ENCODE measurements at places on chromosomes 1 and 21.

- no peak for DNase-seq
Measured at GRCh38 chr1:33358114-33358794, 37.4 kb upstream of the A3GALT2 start.

DNA sequence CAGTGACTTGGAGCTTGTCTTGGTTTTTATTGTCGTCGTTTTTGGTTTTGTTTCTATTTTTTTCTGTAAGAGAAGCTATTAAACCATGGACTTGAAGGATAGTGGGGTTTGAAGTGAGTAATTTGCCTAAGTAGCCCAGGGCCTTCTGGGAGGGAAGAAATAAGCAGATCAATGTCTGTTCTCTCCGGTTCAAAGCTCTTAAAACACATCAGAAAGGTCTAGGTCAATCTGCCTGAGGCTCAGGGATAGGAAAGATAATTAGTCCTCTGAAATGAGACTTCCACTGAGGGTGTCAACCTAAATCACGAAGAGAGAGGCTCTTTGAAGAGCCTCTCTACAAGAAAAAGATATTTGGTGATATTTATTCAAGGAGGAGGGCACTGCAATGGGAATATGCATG, 178.0 kb downstream of the MATN1 start:
- DNase-seq: no peak

GRCh38 chr1:2271211-2271721, 43.1 kb downstream of the SKI start:
- peak; percentile 83 for DNase-seq

- peak; percentile 16 for DNase-seq
Measured at GRCh38 chr1:197683895-197684553, 91.3 kb downstream of the DENND1B start.

DNA sequence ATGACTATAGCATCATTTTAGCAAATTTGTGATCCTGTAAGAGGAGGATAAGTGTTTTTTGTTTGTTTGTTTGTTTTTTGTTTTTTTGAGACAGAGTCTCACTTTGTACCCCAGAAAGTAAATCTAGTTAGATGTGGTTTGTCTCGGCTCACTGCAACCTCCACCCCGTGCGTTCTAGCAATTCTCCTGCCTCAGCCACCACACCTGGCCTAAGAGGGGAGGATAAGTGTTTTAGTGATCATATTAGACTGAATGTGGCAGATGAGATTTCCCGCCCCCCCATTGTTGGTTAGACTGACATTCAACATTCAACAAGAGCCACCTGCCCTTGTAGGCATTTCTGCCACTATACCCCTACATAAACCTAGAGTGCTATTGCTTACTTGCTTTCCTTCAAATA, 98.5 kb downstream of the OSBPL9 start:
- DNase-seq: no peak

- no peak for DNase-seq
Measured at GRCh38 chr1:221886743-221887414, 145.0 kb upstream of the DUSP10 start.

- no peak for DNase-seq
Measured at GRCh38 chr1:94332952-94333351, 85.2 kb upstream of the ABCD3 start.

DNA sequence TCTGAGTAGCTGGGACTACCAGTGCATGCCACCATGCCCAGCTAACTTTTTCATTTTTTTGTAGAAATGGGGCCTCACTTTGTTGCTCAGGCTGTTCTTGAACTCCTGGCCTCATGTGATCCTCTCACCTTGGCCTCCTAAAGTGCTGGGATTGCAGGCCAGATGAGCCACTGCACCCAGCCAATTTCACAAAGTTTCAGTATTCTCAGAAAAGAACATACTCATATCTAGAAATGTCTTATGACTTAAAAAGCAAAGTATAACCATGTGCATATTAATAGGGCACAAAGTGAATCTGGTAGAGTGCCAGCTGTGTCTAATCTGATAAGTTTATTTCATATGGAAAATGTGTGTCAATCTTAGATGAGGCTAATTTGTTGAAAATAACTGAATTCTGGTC, 87.5 kb upstream of the CACYBP start:
- DNase-seq: no peak

DNA sequence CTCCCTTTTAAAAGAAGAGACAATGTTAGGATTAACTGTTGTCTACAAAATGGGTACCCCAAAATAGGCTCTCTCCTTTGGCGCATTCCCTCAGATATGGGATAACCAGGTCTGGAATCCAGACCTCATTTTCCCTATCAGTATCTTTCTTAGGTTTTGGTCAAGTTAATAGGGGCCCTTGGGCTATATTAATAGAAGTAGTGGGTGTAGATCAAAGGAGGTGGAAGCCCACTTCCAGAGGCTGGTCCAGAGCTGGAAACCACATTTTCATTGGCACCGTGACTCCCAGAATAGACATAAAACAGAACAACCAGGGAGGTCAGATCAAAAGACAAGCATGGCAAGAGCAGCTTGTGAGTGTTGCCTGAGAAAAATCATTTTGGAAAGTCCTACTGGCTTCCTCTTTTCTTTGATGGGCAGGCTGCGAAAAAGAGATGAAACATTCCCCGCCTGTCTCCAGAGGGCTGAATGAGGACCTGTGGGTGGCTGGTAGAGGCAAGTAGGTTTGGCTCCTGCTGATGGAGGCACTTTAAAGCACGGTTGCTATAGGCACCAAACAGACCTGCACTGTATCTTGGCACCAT, 25.8 kb upstream of the KIF21B start:
- no peak for DNase-seq

- DNase-seq: no peak
Measured at GRCh38 chr1:29239142-29239541, 2.8 kb downstream of the PTPRU start.

DNA sequence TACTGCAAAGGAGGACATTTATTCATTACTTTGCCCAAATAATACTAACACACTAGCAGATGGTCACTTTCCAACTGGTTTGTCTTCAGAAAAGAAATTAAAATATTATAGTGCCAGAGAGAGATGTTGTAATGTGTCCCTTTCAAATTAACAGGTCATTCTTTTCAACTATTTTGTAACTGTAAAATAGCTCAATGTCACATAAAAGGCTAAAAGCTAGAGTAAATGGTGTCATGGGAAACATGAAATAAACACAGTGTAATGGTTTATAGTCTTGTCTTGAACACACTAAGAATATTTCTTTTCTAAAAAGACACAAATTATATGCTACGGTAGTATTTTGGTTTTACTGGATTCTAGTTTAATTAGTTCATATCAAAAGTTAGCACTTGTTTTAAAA, 77.8 kb downstream of the ADGRL2 start:
- DNase-seq: no peak

DNA sequence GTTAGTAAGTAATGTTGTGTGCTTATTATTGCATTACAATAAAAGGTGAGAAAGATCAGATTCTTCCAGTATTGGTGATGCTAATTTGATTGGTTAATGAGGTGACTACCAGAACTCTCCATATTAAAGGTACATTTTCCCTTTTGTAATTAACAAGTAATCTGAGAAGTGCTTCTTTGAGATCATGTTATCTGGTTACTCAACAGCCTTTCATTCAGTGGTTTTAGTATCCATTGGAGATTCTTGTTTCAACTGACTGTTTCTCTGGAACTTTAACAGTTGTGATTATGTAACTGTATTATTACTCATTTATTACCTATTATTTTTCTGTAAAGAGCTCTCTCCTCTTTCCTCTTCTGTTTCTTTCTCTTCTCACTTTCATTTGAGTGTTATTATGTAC, 86.7 kb downstream of the PEX14 start:
- no peak for DNase-seq

- no peak for DNase-seq
Measured at GRCh38 chr1:81371864-81372263, 428.9 kb upstream of the ADGRL2 start.

- DNase-seq: no peak
Measured at GRCh38 chr1:224251741-224252146, 68.7 kb downstream of the DEGS1 start.

DNA sequence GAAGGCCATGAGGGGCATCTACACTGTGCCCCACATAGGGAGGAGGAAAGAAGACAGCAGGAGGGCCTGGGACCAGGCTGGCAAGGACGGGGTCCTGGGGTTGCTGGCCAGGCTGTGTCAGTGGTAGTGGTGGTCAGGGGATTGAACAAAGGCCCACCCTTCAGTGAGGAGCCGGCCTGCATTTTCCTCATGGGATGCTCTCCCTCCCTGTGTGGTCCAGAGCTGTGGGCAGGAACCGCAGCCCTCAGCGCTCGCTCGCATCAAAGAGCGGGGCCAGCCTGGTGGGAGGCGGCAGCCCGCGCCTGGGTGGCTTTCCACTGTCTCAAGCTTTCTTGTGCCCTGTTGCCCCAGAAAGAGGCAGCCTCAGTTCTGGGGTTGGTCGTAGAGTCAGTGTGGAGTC, 24.8 kb downstream of the LHX4 start:
- DNase-seq: peak; percentile 68
